ENCODE measurements at places on chromosomes 2 and 18. TPM values are rescaled to one million over a fixed set of nuclear protein-coding genes. Genes with fewer than 3 reads are reported as not detected.

The MROH2A gene
- not detected for total RNA-seq

The SAG gene
- not detected for total RNA-seq

The SNORC gene
- 2.5 TPM for total RNA-seq

The C2orf72 gene
- not detected for total RNA-seq
